ENCODE measurements at places on chromosomes 2 and 18.

GRCh38 chr2:8248623-8248957 lies 433.3 kb upstream of the ID2 start:
- DNase-seq: no peak

GRCh38 chr2:85713836-85714235 lies 19.7 kb downstream of the GNLY start:
- no peak for DNase-seq

DNA sequence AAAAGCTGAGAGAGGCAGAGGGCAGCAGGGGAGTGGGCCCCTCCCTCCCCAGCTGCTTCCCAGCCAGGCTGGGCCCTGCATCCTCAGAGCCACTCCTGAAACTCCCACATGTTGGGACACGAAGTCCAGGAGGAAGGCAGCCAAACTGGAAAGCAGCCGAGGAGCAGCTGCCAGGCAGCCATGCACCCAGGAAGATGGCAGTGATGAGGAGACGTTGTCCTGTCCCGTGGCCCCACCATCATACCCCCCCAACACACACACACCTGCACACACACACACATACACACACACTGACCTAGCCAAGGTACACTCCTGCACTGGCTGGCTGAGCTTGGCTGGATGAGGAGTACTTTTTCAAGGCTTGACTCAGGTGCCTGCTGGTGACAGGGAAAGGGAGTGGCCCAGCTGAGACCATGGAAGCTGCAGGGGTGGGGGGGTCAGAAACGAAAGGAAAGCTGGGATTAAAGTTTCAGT lies 106.0 kb downstream of the CYP26B1 start:
- DNase-seq: no peak

GRCh38 chr18:13178976-13179375 lies 39.6 kb upstream of the LDLRAD4 start:
- DNase-seq: no peak

- DNase-seq: no peak
Measured at GRCh38 chr18:69588301-69588700, 187.6 kb downstream of the DOK6 start.

DNA sequence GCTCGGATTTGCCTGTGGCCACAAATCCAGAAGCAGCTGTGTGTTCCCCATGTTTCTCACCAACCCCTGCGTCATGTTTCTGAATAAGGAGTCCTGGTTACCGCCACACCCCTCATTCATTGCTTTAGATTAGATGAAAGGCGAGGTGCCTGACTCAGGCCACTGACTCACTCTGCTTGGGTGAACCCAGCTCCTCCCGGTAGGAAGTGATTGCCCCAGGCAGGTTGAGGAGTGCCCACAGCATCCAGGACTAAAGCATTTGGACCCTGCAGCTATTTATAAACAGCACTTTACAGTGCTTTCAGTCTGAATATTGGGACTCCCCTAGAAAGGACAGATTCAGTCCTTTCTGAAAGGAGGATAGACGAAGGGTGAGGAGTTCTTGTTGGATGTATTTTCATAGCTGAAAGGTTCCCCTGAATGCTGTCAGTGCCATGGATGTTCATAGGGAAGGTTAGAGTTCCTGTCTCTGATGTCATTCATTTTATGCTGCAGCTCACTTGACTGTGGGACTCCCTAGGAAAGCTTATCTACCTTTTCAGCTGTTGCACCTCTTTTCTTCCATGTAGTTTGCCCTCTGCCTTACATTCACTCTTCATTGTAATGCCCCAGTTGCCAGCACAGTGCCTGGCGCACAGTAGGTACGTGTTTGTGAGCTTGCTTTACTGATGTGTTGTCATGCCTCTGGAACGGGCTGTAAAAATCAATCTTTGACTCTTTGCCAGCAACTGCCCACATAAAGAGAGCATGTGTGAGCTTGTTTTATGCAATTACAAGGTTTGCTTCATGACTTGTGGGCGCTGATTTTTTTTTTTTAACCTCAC lies 14.9 kb downstream of the ITGA6 start:
- no peak for DNase-seq

GRCh38 chr2:217801115-217801531 lies 201.7 kb downstream of the TNS1 start:
- DNase-seq: no peak

- no peak for DNase-seq
Measured at GRCh38 chr18:73939391-73939790, 208.2 kb downstream of the FBXO15 start.

- DNase-seq: no peak
Measured at GRCh38 chr18:76465630-76466409, 29.2 kb downstream of the ZNF516 start.

DNA sequence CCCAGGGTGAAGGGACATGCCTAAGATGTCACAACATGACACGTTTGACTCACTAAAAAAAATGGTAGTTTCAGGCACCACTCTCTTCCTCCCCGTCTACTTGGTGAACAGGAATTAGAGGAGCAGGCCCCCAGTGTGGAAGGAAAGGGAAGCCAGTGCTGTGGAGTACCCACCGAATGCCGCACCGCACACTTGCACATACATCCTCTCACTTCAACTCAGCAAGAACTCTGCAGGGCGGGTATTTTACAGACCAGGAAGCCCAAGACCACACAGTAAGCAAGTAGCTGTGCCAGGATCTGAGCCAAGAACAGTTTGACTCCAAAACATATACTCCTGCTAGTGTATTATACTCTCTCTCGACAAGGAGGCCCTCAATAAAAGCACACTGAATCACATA lies 69.8 kb downstream of the BCL2 start:
- DNase-seq: no peak

DNA sequence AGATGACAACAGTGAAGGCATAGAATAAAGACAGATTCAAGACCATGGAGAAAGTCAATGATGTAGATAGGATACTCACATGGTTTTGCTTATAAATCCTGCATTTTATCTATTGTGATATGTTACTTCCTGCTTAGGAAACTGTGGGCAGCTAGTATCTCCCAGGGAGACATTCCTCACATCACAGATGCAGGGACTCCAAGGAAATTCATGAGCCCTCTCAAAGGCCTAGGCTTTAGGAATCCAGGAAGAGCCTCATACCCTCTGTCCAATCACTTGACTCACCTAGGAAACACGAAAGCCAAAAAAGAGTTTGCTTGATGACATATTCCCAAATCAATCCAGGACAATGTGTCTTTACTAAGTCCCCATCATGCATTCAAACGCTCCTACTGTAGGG lies 247.8 kb upstream of the KLHL29 start:
- no peak for DNase-seq

DNA sequence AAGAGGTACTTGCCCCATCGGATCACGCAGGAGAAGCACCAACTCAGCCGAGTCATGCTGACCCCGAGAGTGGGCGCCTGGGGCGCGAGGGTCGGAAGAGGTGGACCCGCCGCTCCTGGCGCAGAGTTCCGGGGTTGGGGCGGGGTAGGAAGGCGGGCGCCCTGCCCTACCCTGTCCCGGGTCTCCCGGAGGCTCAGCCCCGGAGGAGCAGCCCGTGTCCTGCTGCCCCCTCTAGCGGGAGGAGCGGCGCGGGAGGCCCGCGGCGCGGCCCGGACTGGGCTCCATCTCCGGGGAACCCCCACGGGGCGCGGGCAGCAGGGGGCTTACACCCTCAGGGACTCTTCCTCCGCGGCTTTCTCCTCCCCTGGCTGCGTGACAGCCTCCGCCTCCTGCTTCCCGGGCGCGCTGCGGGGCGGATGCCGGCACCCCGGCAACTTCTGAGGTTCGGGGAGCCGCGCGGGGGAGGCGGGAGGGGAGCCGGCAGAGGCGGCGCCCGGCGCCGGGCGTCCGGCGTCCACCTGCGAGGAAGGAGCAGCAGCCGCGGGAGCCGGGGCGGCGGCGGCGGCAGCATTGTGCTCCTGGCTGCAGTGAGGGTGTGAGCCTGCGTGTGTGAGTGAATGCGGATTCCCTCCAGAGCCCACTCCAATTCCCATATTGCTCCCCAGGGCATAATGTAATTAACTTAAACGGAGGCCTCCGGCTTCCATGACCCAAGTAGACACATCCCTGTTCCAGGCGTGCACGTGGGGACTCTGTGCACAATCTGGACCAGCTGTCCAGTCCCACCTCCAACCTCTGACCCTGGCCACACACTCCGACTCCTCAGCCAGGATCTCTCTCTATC lies 7.6 kb upstream of the TNS1 start:
- peak; percentile 8 for DNase-seq

DNA sequence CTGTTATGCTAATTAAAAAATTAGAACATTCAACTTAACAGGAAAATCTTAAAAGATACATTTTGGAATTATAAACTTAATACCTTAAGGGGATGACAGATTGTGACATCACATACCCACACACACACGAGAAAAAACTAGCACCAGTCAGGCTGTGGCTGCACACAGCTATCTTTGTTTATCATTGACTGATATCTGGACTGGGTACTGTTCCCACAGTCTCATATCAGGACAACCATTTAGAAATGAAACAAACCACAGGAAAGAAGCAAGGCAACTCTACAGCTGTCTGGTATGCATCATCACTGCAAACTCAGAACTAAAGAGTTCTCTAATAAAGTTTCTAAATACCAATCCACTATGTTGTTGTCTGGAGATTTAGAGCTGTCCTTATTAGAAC lies 210.9 kb upstream of the SMAD7 start:
- no peak for DNase-seq

All from stimulated activated CD8-positive, alpha-beta memory T cell treated with anti-CD3 and anti-CD28 coated beads, Interleukin-7, amount 100 ng/mL, for 4 hours (primary cell).